ENCODE measurements at places on chromosomes 1 and 21. TPM values are rescaled to one million over a fixed set of nuclear protein-coding genes. Genes with fewer than 3 reads are reported as not detected.

Gene LAMC2
- total RNA-seq: 2.8 TPM

Gene FMOD
- total RNA-seq: 6.5 TPM

Gene CYP4Z1
- not detected for total RNA-seq

Gene MCOLN2
- total RNA-seq: 2.8 TPM

Gene TPTE
- not detected for total RNA-seq

Gene FPGT
- total RNA-seq: 23.4 TPM

Gene LAMB3
- total RNA-seq: 11.3 TPM

Gene EPHX1
- 23.7 TPM for total RNA-seq

Gene GNG4
- total RNA-seq: under 0.01 TPM

Gene CRABP2
- total RNA-seq: 8.1 TPM

Data from regular cardiac myocyte (primary cell).